ENCODE measurements at places on chromosomes 4 and X. TPM values are rescaled to one million over a fixed set of nuclear protein-coding genes. Genes with fewer than 3 reads are reported as not detected.

GRCh38 chr4:177010418-177010817, 217.7 kb upstream of the VEGFC start:
- no peak for DNase-seq

GRCh38 chrX:155747520-155747919, 133.6 kb upstream of the VAMP7 start:
- DNase-seq: peak; percentile 27

DNA sequence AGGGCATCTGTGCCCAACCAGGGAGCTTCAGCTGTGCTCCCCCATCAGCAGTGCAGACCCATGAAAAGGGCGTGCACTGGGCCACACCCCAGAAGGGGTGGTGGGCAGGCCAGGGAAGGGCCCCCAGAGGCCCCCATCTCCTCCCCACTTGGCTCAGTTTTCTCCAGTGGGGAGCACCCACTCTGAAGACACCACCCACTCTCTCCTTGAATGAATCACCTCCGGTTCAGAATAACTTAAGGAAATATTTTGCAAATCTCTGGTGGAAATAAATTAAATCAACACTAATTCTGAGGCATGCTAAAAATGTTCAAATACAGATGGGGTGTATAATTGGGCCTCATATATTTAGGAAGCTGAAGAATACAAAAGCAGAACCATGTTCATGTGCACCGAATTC, 41.3 kb upstream of the PPP2R2C start:
- DNase-seq: no peak

- DNase-seq: no peak
These were observed 65.5 kb downstream of the GLRA3 start for GRCh38 chr4:174763454-174764104.

DNA sequence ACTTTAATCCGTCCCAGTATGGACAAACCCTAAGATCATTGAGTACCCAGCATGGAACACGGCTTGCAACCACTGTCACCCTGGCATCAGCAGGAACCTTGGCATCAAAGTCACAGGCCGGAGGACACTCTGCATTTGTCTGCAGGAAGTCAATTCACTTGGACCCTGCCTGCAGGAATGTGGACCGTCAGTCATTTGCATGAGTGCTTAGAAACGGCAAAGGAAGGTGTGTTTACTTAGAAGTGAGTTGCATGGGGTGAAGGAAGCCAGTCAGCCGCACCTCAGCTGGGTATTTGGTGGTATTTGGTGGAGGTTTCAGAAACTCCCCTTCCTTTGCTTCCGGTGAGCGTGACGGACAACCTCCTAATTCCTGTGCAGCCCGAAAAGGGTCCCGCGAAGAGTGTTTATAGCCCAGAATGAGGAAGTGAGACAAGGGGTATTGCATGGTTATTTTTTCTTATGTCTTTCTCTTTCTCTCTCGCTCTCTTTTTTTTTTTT, 15.5 kb downstream of the P2RY8 start:
- no peak for DNase-seq

DNA sequence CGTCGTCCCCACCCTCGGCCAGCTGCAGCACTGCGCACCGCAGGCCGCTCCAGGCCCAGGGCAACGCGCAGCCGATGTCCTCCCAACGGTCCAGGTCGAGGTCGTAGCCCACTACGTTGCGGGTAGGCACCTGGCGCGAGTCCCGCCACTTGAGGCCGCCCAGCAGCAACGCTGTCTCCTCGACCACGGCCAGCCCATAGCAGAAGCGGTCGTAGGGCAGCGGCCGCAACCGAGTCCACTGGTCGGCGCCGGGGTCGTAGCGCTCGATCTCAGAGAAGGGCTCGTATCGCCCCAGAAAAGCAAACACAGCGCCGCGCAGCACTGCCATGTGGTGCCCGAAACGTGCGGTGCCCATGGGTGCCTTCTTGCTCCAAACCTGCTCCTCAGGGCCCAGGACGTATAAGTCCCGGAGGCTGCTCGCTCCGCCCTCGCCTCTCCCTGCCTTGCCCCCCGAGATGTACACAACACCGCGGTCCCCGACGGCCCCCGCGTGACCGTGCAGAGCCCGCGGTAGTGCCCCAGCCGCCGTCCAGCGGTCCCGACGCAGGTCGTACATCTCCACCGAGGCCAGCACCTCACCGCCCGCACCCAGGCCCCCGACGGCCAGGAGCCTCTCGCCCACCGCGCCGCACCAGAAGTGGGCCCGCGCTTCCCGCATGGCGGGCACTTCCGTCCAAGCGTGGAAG, 2.1 kb downstream of the KLHL34 start:
- DNase-seq: peak; percentile 10

DNA sequence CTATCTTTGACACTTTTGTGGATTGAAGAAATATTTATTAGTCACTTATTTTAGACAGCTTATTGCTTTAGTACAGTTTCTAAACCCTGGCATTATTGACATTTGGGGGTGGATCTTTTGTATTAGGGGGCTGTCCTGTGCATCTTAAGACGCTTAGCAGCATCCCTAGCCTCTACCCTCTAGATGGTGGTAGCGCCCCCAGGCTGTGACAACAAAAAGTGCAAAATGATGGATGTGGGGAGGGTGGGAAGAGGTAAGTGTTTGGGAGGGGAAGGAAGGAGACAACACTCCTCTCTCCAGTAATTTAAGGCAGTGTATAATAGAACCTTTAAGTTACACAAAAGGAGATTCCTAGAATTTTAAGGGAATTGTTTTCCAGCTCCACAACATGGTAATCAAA, 1210.6 kb downstream of the C4orf33 start:
- no peak for DNase-seq

GRCh38 chr4:168831919-168832762, 177.9 kb downstream of the CBR4 start:
- peak; percentile 83 for DNase-seq

GRCh38 chrX:55487143-55487542, 2.5 kb downstream of the USP51 start:
- DNase-seq: no peak

DNA sequence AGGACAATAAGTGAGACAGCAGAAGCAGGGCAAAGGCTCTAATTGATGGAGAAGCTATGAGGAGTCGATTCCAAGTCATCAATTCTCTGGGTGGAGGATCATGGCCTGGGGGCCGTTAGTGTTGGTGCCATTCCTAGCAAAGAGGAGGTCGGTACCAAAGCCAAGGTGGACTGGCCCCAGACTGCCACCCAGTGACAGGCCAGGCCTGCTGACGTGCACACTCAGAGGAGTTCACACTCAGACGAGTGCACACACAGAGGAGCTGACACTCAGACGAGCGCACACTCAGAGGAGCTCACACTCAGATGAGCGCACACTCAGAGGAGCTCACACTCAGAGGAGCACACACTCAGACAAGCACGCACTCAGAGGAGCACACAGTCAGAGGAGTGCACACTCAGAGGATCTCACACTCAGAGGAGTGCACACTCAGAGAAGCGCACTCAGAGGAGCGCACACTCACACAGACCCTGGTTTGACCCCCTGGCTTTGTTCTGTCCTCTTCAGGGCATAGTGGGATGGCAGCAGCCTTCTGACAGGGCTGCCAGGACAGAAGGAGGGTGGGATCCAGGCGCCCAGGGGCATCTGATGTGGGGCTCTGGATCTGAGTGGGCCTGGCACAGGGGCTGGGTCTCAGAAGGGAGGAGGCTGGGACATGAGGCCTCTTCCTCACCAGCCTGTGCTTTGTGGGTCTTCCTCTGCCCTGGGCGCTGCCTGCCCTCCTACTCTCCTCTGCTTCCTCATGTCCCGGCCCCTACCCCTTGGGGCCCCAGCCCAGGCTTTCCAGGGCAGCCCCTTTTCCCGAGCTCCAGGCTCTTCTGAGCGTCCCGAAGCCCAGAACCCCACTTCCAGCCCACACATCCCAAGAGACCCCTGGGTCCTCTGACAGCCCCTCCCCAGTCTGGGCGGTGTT, 41.7 kb upstream of the NKX1-1 start:
- DNase-seq: no peak

DNA sequence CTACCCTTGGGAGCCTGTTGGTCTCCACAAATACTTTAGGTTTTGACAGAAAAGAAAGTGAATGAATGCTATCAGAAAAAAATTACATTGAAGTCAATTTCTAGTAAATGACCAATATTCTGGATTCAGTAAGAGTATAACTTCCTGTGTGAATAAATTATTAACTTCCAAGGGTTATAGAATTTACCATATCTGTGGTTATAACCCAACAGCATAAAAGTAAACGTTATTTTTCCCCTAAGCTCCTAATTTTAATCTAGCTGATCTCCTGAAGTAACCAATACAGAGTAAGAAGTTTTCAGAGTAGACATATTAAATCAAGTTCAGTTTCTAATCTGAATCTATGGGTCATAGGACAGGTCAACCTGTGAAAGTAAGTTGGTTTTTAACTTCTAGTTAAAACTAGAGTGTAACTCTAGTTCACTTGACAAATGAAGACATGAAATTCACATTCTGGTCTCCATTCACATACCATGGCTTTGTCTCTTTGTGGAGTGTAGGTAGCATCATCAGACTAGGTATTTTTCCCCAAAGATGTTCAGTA, 22.8 kb downstream of the DTHD1 start:
- no peak for DNase-seq

Gene CT45A3
- total RNA-seq: not detected

Gene TCP11X2
- total RNA-seq: not detected

Gene GLUD2
- total RNA-seq: 1.1 TPM

Gene STK32B
- 0.25 TPM for total RNA-seq

Gene SH3RF1
- 7.4 TPM for total RNA-seq
